Panc1 (cell line): ENCODE measurements at places on chromosomes 13 and 19. TPM values are rescaled to one million over a fixed set of nuclear protein-coding genes. Genes with fewer than 3 reads are reported as not detected.

The MAST1 gene
- 3.1 TPM for total RNA-seq

The NXNL1 gene
- not detected for total RNA-seq

The CABP5 gene
- not detected for total RNA-seq

The PRRG2 gene
- total RNA-seq: 0.64 TPM

The FCER2 gene
- 0.15 TPM for total RNA-seq

The CALR3 gene
- total RNA-seq: not detected

The ZNF708 gene
- 8.3 TPM for total RNA-seq

The NLRP11 gene
- 0.18 TPM for total RNA-seq

The SIGLEC8 gene
- total RNA-seq: not detected

GRCh38 chr13:98133946-98134345 lies 8.9 kb upstream of the FARP1 start:
- no peaks in the 10 kb centered on the region for H3K4me1 ChIP-seq
- H3K4me3 ChIP-seq: no peak overlapping the region
- no peaks in the 10 kb centered on the region for H3K36me3 ChIP-seq
- DNase-seq: no peak
- no peaks in the 10 kb centered on the region; the same call in 1 of the 2 replicates for H3K27me3 ChIP-seq
- H3K27ac ChIP-seq: no peak overlapping the region

GRCh38 chr19:7911508-7912143 lies 3.0 kb upstream of the TGFBR3L start:
- H3K36me3 ChIP-seq: no peaks in the 10 kb centered on the region
- no peak overlapping the region for H3K27ac ChIP-seq
- H3K27me3 ChIP-seq: no peaks in the 10 kb centered on the region
- H3K4me3 ChIP-seq: no peak overlapping the region
- H3K4me1 ChIP-seq: peaks cover 10% of the 10 kb centered on the region
- no peak for DNase-seq

DNA sequence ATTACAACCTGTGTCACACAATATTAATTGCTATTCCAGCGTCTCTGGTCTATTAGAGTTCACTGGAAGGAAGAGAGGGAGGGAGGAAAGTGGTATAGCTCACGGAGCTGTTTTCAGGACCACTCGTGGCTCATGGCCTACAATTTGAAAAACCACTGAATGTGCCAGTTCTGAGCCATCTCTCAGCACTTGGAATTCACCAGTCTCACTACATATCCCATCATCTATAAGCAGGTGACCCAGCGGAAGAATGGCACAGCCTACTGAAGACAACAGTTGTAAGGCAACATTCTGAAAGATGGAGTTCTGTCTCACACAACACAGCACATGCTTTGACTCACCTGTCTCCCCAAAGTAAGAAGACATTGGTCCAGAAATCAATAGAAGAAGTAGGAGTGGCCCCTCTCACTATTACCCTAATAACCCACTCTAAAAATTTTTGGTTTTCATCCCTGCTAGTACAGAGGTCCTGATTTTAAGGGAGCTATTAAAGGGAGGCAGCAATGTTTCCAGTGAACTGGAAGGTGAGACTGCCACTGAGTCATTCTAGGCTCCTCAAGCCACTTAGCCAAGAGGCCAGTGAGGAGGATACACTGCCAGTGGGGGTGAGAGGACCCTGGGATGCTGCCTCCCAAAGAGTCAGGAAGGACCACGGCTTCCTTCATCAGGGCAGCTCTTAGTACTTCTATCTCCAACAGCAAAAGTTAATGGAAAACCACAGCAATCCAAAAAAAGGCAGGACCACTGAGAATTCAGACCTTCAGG lies 50.0 kb upstream of the DOCK9 start:
- no peak overlapping the region for H3K27ac ChIP-seq
- no peak overlapping the region for H3K4me3 ChIP-seq
- H3K36me3 ChIP-seq: no peaks in the 10 kb centered on the region
- DNase-seq: no peak
- H3K27me3 ChIP-seq: no peaks in the 10 kb centered on the region
- no peaks in the 10 kb centered on the region for H3K4me1 ChIP-seq

GRCh38 chr13:95644601-95645052 lies at the start of gene DZIP1:
DZIP1 (minus strand) TSS chr13:95644706; CDS start chr13:95642029, 2,677 bp downstream.
- no peaks in the 10 kb centered on the region for H3K36me3 ChIP-seq
- 0 out of 2 replicates have a peak, but pooled peaks cover 5% of the 10 kb centered on the region for H3K4me1 ChIP-seq
- no peaks in the 10 kb centered on the region for H3K27me3 ChIP-seq
- peak within 1 kb of the TSS; percentile 90 for H3K27ac ChIP-seq
- peak within 1 kb of the TSS; percentile 67 for H3K4me3 ChIP-seq
- DNase-seq: peak; percentile 12

DNA sequence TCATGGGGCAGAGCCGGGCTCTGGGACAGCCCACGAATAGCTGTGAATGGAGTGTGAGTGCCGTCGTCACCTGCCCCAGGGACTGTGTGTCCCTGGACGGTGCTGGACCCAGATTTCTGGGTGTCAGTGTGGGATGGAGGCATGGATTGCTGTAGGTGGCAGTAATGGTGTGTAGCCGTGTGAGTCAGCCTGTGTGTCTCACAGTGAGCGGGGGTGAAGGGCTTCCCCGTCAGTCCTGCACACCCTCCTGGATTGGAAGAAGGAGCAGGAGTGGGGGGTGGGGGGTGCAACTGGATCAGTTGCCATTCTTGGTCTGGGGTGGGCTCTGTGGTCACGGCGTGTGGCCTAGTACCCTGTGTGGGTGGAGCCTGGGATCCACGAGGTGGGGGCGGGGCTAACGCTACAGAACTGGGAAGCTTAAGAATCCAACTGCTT lies 6.5 kb upstream of the LTBP4 start:
- no peak overlapping the region for H3K27ac ChIP-seq
- H3K27me3 ChIP-seq: no peaks in the 10 kb centered on the region
- no peak overlapping the region for H3K4me3 ChIP-seq
- DNase-seq: no peak
- no peaks in the 10 kb centered on the region; the same call in 1 of the 2 replicates for H3K36me3 ChIP-seq

DNA sequence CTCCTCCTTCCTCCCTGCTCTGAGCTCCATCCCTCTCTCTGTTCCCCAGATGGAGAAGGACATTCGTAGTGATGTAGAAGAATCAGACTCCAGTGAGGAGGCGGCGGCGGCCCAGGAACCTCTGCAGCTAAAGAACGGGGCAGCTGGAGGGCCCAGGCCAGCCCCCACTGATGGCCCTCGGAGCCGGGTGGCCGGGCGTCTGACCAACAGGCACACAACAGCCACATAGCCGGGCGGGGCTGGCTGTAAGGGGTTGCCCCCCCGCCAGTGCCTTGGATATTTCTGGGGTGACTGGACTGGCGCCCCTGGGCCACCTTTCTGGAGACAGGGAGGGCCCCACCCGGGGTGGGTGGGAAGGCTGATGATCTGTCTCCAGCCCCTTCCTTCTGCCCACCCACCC lies 46.3 kb downstream of the CD320 start:
- H3K4me3 ChIP-seq: no peak overlapping the region
- H3K36me3 ChIP-seq: no peaks in the 10 kb centered on the region
- no peak overlapping the region for H3K27ac ChIP-seq

DNA sequence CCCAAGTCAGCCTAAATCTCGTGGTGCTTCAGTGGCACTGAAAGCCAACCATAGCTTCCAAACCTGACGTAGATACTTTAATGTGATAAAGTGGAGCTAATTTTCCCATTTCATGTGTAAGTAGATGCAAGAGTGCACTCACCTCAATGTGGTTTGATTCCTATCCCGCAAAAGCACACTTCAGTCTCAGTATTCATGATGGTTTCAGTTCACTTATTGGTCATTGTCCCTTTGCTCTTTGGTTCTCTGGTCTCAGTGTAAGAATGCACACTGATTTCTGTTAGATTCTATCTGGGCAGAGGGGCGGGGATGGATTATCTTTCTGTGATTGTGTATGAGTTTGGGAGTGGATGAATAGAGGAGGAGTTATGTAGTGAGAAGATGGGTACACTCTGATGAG lies 340.6 kb downstream of the KCNRG start:
- H3K27me3 ChIP-seq: no peaks in the 10 kb centered on the region
- no peaks in the 10 kb centered on the region; the same call in 1 of the 2 replicates for H3K36me3 ChIP-seq
- H3K4me3 ChIP-seq: no peak overlapping the region
- DNase-seq: no peak

DNA sequence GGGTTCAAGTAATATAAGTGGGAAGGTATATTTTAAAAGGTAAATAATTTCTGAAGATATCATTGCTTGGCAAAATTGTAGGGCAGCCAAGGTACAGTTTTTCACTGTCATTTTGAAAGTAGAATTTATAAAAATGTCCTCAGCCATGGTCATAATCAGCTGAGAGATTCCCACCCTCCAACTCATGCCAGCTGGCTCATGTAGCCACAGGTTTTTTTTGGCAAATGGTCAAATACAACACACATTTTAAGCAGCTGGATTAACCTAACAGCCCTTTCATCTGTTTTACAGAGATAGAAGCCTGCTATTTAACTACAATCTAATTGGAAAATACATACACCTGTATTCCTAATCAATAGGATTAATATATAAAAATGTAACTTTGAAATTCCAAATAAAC lies 619.2 kb upstream of the SGCG start:
- no peak for DNase-seq
- H3K4me3 ChIP-seq: no peak overlapping the region
- H3K36me3 ChIP-seq: no peaks in the 10 kb centered on the region
- no peak overlapping the region for H3K27ac ChIP-seq
- no peaks in the 10 kb centered on the region for H3K4me1 ChIP-seq
- no peaks in the 10 kb centered on the region for H3K27me3 ChIP-seq

DNA sequence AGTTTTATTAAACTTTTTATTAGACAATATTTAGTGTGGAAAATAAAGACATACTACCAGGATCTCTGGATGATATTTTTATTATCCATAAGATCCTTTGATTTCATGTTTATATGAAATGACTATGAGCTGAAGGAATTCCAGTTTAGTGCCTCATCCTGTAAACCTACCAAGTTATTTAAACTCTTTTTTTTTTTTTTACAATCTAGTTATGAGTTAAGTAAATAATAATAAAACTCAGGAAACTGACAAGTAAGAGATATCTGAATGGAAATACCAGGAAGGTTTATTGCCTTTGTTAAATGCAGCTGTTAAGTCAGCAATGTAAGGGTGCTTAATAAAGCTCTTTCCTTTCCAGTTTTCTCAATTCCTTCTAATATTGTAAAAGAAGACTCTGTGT lies 53.9 kb downstream of the RXFP2 start:
- H3K27me3 ChIP-seq: no peaks in the 10 kb centered on the region; the same call in 1 of the 2 replicates
- no peaks in the 10 kb centered on the region for H3K36me3 ChIP-seq
- H3K4me1 ChIP-seq: no peaks in the 10 kb centered on the region
- H3K4me3 ChIP-seq: no peak overlapping the region

GRCh38 chr13:78700121-78700910 lies 41.4 kb upstream of the OBI1 start:
- no peaks in the 10 kb centered on the region for H3K4me1 ChIP-seq
- no peaks in the 10 kb centered on the region for H3K36me3 ChIP-seq
- H3K27ac ChIP-seq: no peak overlapping the region
- no peak for DNase-seq
- H3K27me3 ChIP-seq: no peaks in the 10 kb centered on the region

GRCh38 chr13:40987606-40988280 lies 31.4 kb downstream of the ELF1 start:
- no peak overlapping the region for H3K4me3 ChIP-seq
- peaks cover 31% of the 10 kb centered on the region for H3K4me1 ChIP-seq
- no peaks in the 10 kb centered on the region for H3K27me3 ChIP-seq
- H3K27ac ChIP-seq: no peak overlapping the region
- H3K36me3 ChIP-seq: no peaks in the 10 kb centered on the region

DNA sequence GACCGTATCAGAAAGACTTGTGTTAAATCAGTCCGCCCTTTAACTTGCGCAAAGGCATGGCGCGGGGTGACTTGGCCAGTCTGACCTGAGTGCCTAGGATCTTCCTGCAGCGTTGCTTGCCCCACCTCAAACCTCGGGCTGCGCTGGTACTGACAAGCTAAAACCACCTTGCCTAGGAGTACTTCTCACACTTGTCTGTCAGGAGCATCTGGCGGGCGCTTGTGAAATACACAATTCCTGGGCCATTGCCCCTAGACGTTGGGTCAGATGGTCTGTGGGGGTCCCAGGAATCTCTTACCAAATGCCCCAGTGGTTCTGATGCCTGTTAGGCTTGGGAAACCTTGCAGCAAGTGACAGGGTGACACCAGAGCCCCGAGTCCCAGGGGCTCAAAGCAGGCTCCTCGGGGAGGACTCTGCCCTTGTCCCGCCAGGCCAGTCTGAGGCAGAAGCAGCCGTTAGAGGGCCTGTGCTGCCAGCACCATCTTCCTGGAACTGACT lies 12.9 kb downstream of the CEBPG start:
- peaks cover 3% of the 10 kb centered on the region; the same call in 1 of the 2 replicates for H3K4me1 ChIP-seq
- no peak overlapping the region for H3K27ac ChIP-seq
- H3K36me3 ChIP-seq: no peaks in the 10 kb centered on the region
- H3K27me3 ChIP-seq: no peaks in the 10 kb centered on the region

DNA sequence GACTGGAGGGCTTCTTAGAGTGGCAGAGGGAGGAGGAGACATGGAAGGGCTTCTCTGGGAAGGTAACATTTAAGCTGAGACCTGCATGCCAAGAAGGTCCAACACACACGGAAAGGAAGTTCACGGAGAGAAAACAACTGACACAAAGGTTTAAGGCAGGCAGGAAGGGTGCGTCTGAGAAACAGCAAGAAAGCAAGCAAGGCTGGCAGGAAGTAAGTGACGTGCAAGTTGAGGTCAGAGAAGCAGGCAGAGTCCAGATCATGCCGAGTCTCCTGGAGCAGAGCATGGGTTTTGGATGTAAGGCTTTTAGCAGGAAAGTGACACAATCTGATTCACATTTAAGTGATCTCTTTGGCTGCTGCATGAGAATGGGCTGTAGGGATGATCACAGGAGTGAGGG lies 60.5 kb downstream of the ATP7B start:
- H3K27me3 ChIP-seq: no peaks in the 10 kb centered on the region
- H3K36me3 ChIP-seq: no peaks in the 10 kb centered on the region
- no peaks in the 10 kb centered on the region for H3K4me1 ChIP-seq
- no peak overlapping the region for H3K4me3 ChIP-seq
- DNase-seq: no peak
- H3K27ac ChIP-seq: no peak overlapping the region

- DNase-seq: no peak
- no peaks in the 10 kb centered on the region for H3K4me1 ChIP-seq
- H3K4me3 ChIP-seq: no peak overlapping the region
- no peaks in the 10 kb centered on the region for H3K27me3 ChIP-seq
- H3K27ac ChIP-seq: no peak overlapping the region
- H3K36me3 ChIP-seq: no peaks in the 10 kb centered on the region
Observed at GRCh38 chr13:80374444-80374843, 33.5 kb upstream of the SPRY2 start.

GRCh38 chr19:22619371-22619770 lies 14.8 kb upstream of the ZNF492 start:
- no peak overlapping the region for H3K27ac ChIP-seq
- DNase-seq: no peak
- H3K4me1 ChIP-seq: no peaks in the 10 kb centered on the region
- H3K27me3 ChIP-seq: no peaks in the 10 kb centered on the region

- H3K27ac ChIP-seq: no peak overlapping the region
- H3K27me3 ChIP-seq: no peaks in the 10 kb centered on the region
- no peaks in the 10 kb centered on the region for H3K4me1 ChIP-seq
- DNase-seq: no peak
Observed at GRCh38 chr13:77740931-77741596, 43.6 kb downstream of the SLAIN1 start.

DNA sequence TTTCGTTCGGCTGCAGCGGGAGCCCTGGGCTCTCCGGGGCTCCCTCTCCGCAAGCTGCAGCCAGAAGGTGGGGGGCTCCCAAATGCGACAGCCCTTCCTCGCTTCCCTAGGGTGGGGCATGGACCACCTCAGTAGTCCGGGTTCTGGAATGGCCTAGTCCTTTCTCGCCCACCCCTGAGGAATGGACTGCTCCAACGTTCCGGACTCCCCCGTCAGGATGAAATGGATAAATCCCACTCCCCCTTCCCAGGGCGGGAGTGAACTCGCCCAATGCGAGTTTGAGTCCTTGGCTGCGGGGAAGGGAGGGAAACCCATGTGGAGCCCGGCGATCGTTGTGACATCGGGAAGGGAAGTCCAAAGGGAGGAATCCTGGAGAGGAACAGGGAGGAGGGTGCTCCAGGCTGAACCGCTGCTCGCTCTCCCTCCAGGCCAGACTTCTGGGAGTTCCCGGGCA lies 5.5 kb downstream of the HRC start:
- no peaks in the 10 kb centered on the region for H3K27me3 ChIP-seq
- H3K4me3 ChIP-seq: peak overlapping the region; percentile 91
- H3K4me1 ChIP-seq: no peaks in the 10 kb centered on the region; the same call in 1 of the 2 replicates
- DNase-seq: no peak
- H3K27ac ChIP-seq: peak overlapping the region; percentile 89
